ENCODE measurements at places on chromosomes 3 and 15.

DNA sequence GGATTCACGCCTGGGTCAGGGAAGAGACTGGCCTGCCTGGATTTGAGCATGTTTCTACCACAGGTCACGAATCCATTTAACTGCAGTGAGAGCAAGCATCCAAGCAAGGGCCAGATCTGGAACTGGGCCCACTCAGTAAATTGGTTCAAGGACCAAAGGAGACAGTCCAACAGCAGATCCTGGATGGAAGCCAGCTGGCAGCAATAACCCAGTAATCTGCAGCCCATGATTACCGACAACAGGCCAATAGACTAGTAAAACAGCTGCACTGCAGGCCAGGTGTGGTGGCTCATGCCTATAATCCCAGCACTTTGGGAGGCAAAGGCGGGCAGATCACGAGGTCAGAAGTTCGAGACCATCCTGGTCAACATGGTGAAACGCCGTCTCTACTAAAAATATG, 11.8 kb downstream of the SAMD7 start:
- no peak for DNase-seq

GRCh38 chr3:152519376-152519775, 250.6 kb downstream of the MBNL1 start:
- no peak for DNase-seq

DNA sequence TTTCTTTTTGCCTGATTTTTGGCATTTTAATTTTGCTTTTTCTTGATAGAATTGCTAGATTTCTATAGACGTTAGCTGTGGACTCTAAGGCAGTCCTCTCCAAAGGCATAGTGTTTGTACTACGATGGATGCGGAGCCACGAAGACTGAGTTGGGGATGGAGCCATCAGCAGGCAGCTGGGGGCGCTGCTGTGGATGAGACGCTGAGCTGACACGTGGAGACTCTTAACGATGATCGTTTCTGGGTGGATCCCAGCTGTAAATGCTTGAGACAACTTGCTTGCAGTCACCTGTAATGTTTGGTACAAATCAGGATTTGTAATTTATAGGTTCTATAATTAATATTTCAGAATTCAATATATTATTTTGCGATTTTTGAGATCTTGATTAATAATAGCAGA, 13.3 kb upstream of the PPP1R2 start:
- DNase-seq, result no peak

DNA sequence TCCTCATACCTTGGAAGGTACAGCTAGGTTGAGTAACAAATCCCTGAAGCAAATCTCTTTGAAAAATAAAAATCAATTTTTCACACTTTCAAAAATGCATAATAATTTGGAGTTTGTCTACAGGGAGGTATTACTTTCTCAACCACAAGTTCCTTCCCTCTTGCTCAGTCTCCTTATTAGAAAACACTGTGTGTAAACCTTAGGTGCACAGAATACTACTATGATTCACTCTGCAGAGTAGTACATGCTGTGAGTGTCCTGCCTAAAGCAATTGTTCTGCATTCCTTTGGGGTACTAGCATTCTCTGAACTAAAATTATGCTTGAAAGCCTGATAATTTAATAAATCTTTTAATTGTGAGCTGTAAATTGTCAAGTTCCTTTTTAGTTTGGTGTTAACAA, 115.9 kb upstream of the EPHA3 start:
- no peak for DNase-seq

GRCh38 chr3:125033135-125033534, 22.7 kb downstream of the HEG1 start:
- DNase-seq, result no peak

DNA sequence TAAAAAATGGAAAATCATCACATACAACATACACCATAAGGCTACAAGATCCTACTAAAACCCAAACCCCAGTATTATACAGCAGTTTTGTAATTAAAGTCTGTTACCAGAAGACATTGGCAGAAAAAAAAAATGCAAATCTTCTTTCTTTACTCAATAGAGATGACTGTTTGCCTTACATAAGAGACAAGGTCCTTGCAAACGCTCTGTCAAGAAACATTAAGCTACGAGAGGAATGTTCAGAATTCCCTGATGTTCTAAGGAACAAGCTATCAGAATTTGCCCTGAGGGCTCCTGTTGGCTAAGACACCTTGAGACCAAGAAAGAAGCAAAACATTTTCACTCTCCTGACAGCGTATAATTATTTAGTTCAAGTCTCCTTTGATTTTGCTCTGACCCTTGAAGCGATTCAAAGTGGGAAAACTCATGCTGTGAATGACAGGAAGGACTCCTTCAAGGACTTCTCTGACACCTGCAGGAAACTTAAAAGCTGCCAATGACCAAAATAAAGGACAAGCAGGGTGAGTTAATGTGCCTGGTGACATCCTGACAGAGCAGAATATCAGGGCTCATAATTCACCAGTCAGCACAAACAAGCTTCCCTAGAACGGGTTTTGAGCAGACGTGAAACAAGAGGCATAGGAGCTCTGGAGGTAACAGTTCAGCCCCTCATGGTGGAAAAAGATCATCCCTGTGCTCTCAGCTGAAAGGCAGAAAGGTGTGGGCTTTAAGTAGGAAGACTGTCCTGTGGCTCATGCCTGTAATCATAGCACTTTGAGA, 2.5 kb downstream of the SCAMP2 start:
- no peak for DNase-seq

DNA sequence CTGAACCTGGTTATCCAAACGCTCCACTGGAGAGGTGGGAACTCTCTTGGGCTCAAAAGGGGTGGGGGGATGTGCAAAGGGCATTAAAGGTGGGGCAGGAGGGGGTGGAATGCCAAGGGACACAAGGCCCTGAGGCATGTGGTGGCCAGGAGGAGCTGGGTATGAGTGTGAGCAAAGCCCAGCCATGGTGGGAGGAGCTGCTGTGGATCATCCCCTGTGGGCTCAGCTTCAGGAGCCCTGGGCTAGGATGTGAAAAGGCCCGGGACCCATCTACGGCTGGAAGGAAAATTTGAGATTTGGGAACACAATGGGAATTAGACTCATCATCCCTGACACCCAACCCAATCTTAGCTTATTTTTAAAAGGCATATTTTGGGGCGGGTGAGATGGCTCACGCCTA, 33.3 kb downstream of the MGLL start:
- DNase-seq, result no peak

- no peak for DNase-seq
These were observed 63.6 kb upstream of the SNTN start for GRCh38 chr3:63588895-63589294.

DNA sequence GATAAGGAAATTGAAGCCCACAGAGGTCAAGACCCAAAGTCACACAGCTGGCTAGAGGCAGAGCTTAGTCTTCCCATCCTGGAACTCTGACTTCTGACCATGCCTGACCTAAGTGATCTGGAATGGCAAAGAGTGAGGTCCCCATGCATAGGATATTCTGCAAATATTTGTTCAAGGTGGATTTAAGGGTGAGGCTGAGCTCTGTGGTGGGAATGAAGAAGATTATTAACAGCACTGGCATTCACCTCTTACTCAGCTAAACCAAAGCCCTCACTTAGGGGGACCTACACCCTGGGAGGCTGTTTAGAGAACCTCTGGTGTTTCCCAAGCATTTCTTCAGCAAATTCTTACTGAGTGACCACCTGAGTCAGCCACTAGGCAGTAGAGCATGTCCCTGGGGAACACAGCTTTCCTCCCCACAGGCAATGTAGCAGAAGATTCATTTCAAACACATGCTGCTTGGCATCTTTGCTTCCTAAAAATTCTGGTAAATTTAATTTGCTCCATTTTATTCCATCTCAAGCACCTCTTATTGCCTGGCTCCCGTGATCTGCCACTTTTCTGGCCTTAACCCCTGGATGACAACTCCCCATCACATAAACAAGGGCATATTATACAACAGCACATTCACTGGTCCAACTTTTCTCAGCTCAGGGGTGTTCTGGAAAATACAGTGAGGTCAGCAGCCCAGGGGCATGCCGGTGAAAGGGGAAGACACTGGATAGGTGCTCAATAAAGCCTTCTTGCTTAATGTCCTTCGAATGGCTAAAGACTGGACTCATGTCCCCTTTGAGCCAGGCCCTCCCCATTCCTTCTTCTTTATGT, 176.0 kb downstream of the ABHD5 start:
- DNase-seq, result no peak

DNA sequence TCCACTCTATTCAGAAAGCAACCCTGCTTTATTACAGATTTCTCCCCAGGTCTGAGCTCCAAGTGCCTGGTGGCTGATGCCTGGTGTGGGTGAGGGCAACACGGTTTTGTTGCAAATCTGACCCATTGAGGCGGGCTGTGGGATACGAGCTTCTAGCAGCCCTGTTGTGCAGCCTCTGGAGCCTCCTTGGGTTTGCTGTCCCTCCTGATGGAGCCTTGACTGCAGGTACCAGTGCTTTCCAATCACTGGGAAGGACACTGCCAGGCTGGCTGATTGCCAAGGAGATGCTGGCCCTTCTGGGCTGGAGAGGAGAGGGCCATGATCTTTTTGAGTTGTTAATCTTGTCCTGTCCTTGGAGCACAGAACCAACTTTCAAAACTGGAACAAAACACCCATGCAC, 151.0 kb upstream of the RGMA start:
- DNase-seq, result no peak

- no peak for DNase-seq
These were observed 270.0 kb downstream of the TBL1XR1 start for GRCh38 chr3:176927280-176927679.

DNA sequence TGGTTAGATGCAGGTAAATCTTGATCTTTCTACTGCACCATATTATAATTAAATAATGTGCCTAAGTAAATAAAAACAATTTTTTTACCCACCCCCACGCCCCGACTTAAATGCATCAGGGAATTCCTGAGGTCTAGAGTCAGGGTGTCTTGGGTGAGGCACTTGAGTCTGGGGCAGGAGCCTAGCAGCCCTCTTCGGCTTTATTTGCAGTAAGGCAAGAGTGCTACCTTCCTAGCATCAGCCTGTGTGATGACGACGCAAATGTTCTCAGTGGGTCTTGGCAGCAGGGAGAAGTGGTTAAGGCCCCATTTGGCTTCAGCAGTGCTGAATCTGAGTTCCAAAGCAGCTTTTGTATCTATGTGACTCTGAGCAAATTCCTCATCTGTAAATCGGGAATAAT, 88.7 kb downstream of the POLR2M start:
- DNase-seq, result no peak

GRCh38 chr15:40906991-40907802, 12.9 kb downstream of the VPS18 start:
- DNase-seq, result no peak

DNA sequence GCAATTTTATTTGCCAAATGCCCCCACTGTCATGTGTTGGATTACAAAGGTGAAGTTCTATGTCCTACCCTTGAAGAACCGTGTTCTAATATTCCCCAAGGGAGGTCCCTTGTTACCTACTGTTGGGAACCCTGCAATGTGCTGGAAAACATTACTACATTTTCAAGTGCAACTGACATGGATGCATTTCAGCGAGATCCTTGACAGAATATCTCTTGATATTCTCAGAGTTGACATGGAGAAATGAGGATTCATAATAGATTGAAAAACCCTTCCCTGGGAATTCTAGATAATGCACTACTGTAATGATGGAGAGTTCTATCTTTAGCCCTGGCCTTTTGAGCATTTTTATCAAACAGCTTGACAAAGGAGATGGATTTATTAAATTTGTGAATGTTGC, 397.4 kb downstream of the FEZF2 start:
- DNase-seq, result no peak

DNA sequence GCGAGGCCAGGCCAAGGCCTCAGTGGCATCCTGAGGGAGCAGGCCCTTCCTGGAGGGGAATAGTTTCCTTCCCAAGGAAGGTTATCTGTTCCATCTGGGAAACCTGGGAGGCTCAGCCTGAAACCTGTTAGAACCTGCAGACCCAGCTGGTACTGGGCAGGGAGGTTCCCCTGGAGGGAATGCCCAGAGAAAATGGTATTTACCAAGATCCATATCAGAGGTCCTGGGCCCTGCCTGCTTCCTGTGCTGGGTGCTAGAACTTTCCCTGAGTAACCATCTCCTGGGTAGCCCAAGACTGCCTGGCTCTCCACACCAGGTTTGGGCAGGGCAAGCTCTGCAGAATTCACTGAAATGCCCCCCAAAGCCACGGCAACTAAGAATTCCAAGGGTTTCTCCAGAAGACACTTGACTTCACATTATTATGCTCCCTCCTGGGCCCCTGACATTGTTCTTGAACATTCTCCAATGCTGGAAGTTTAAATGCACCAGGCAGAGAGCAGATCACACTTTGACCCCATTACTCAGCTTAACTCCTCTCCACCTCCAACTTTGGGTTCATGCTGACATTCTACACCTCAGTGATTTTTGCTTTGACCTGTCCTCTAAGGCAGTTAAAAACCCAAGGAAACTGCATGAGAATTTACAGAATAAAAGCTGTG, 2.0 kb downstream of the CA12 start:
- no peak for DNase-seq

DNA sequence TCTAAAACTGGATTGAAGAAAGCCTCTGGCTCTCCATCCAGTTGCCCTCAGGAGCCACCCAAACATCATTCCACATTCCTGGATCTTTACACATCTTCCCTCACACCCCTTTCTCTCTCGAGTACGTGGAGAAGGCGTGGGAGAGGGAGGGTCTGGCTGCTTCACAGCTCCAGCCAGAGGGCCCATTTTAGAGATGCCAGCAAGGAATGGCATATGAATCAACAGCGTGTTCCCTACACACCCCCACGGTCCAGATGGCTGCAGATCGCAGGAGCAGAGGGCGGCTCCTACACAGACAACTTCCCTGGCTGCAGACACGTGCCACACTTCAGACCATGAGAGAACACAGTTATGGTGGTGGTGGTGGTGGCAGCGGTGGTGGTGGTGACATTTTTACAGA, 280.1 kb downstream of the ERC2 start:
- DNase-seq, result no peak

- DNase-seq, result no peak
These were observed 14.6 kb upstream of the TFRC start for GRCh38 chr3:196096382-196096953.

- DNase-seq, result no peak
These were observed 159.8 kb downstream of the RBMS3 start for GRCh38 chr3:29440413-29441305.

GRCh38 chr3:115688418-115688817, 65.1 kb downstream of the GAP43 start:
- no peak for DNase-seq
